ENCODE measurements at places on chromosomes 16 and 17.

- DNase-seq, result no peak
Measured at GRCh38 chr17:80099291-80100034, 1.9 kb upstream of the GAA start.

- DNase-seq, result no peak
Measured at GRCh38 chr17:1414634-1415033, 14.6 kb upstream of the YWHAE start.

- no peak for DNase-seq
Measured at GRCh38 chr17:16122697-16123434, 92.5 kb downstream of the NCOR1 start.

GRCh38 chr17:27247071-27247957 lies 46.6 kb upstream of the WSB1 start:
- DNase-seq, result no peak

DNA sequence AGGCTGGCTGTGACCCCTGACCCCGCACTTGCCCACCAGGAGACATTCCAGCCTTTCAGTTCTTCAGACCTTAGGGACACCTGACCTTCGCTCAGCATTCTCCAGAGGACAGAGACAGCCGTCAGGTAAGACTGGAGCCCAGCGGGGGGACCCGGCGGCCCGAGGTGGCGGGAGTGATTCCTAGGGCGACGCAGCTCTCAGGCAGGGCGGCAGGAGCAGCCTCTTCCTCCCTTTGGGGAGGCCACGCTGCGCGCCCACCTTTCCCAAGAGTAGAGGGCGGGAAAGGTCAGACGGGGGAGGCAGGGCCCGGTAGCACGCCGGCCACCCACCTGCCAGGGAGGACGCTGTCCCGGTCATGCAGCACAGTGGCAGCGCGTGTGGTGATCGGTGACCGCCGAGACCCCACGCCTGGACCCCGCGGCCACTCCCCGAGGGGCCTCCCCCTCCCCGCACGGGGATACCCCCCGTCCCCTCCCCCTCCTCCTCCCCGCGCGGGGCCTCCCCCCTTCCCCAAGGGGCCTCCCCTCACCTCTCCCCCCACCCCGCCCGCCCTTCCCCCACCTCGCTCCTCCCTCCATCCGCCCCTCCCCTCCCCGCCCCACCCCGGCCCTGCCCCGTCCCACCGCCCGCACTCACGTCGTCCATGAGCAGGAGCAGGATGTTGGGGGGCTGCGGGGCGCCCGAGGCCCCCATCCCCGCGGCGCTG lies 472 bp downstream of the GALNS start:
- DNase-seq, result no peak

DNA sequence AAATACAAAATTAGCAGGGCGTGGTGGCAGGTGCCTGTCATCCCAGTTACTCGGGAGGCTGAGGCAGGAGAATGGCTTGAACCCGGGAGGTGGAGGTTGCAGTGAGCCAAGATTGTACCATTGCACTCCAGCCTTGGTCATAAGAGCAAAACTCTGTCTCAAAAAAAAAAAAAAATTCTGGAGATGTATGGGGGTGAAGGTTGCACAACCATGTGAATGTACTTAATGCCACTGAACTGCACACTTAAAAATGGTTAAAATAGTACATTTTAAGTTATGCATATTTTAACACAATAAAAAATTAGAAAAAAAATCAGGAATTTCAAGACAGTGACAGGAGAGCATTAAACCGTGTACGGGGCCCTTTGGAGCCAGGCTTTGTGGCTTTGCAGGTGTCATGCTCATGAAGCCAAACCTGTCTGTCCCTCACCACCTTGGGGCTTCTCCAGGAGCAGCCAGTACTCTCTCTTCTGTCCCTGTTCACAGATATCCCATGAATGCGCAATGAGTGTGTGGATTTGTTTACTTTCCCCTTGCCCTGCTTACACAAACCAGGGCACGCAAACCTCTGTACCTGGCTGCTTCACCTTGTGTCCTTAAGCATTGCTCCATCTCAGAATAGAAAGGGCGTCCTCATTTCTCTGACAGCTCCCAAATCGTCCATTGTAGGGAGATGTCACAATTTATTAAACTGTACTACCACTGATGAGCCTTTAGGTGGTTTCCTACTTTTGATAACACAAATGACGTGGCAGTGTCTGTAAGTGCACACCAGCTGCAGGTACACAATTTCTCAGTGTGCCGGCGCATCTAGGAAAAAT lies 58.2 kb upstream of the CBX4 start:
- DNase-seq, result no peak

DNA sequence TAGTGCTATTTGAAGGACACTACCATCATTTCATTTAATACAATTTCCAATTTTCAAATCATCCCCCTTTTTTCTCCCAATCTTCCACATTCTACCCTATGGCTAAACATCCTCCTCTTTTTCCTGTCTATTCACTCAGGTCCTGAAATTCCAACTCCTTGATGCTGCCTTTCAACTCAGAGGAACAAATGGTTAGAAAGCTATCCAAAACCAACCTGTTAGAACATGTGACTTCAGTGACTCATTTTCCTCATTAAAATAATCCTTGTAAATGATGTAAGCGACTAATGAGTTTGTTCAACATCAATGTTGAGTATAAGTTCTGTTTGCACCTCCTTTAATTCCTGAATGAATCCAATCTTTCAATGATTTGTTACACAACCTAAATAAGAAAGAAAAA lies 5.5 kb downstream of the PSMD12 start:
- DNase-seq, result no peak

- DNase-seq, result no peak
Measured at GRCh38 chr16:75862098-75862386, 135.8 kb upstream of the CPHXL start.

GRCh38 chr16:83743720-83744119 lies 64.1 kb upstream of the HSBP1 start:
- no peak for DNase-seq

DNA sequence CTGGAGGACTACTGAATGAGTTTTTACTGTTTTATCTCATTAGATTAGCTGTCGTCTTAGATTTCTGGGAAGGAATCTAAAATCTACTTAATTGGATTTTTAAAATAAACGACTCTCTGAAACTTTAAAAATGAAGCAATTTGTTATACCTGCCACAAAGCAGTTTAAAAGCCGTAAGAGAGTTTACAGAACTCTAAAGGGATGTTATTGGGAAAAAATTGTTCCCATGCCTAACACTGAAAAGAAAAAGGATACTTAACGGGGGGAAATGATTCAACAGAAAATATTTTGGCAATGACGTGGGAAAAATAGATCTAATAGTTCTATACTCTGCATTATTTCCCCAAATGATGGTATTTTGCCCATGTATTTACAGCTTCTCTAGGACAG lies 27.0 kb downstream of the ARHGAP17 start:
- no peak for DNase-seq

- no peak for DNase-seq
Measured at GRCh38 chr16:31476303-31477219, 4.6 kb downstream of the TGFB1I1 start.

GRCh38 chr17:6554871-6555330 lies 1.5 kb downstream of the PITPNM3 start:
- DNase-seq, result no peak

DNA sequence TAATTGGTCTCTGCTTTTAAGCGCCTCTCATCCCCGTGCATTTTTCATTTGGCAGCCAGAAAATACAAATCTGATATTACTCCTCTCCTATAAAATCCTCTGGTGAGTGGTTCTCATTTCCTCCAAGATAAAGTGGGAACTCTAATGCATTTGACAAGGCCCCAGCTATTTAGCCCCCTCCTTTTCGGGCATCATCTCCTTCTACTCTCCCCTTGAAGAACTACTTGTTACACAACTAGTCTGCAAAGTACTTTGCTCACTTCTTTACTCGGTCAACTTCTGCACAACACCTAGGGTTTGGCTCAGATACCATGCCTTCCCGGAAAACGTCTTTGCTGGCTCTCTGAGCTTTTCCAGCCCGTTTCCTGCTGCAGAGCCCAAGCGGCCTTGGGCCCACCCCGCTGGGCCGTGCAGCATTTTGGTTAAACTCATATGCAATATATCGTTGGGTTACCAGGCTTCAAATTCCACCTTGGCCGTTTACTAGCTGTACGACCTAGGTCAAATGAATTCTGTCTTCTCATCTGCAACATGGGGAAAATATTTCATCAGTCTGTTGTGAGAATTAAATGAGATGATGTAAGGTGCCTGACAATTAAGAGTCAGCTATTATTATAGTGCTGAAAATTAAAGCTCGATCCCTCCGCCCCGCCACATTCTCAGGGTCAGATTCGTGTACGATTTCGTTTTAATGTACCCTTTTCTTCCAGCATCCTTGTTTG lies 883 bp upstream of the TAF15 start:
- no peak for DNase-seq

DNA sequence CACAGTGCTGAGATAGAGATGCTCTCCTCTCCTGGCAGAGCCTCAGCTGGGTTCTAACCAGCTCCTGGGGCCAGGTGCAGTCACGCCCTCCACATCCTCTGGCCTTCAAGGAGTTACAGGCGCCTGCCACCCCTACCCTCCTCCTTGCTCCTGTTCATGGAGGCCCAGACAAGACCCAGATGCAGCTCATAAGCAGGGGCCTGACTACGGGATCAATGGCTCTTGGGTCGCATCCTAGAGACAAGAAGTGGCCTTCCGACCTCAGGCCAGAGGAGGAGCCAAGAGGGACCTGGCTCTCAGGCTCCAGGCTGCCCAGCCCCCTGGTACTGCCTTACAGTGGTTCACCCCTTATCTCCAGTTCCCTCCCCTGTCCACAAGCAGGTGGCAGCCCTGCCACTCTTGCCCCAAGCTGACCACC lies 23.0 kb downstream of the ARHGAP27 start:
- no peak for DNase-seq

DNA sequence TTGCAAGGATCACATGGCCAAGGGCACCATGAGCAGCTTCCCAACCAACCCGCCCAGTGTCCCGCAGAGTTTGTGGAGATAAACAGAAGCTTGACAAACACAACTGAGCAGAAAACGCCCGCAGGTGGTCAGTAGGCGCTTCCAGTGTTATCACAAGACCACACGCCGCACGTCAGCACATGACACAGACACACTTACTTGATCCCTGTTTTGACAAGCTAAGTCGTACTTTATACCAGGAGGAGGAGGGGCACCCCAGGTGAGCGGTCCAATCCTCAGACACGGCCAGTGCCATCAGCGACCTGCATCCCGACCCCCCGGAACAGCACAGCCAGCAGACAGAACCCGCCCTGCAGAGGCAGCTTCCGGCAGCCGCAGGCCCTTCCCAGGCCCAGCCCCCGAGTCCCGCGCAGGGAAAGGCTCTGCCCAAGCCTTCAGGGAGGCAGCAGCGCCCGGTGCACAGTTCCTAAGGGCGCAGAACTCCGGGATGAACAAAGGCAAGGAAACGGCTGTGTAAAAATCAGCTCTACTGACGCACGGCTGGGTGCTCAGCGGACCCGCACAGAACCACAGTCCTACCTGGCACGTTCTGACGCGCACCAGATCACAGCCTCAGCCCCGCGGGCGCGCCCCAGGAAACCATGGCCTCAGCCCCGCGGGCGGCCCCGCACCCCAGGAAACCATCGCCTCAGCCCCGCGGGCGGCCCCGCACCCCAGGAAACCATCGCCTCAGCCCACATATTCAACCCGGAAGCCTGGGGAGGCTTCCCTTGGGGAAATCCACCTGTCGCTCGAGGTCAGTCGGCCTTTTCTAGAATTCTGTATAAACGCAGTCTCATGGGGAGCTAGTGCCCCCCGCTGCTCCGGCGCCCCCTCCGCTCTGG lies 27.8 kb downstream of the AXIN1 start:
- DNase-seq, result no peak

DNA sequence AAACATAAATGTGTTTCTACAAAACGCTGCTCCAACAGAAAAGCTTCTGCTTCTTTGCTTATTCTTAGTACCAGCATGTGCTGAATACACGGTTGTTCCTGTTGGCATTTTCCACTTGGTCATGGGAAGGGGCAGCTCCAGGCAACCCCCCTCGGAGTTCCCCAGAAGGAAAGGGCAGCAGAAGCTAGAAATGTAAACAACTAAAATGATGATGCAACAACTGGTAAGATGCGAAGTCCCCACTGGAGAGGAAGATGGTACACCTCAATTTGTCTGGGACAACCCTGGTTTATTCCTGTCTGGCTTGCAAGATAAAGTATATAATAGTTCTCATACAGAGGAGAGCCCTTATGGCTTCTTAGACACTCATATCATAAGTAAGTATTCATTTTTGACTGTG lies 9.2 kb upstream of the CCL13 start:
- DNase-seq, result no peak

DNA sequence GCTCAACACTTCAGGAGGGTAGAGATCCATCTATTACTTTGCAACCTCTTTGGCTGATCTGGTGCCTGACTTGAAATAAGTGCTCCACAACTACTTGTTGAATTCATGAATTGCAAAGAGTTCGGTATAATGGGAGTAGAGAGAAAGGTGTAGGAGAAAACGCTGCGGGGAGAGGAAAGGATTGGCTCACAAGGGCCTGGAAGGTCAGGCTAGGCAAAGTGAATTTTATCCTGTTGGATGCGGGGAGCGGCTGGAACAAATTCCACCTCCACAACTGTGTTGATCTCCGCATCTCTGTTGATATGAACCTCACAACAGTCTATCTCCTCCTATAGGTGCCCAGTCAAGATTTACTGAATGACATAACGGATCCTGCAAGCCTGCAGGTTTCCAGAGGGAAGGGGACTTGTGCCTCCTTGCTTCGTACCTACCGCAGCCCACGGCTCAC lies 684 bp downstream of the SLX4 start:
- no peak for DNase-seq

GRCh38 chr16:31423801-31424200 lies 4.4 kb downstream of the COX6A2 start:
- DNase-seq, result no peak

GRCh38 chr17:57536289-57536688 lies 208.8 kb downstream of the CCDC182 start:
- no peak for DNase-seq

All from GM04503 (cell line).